M059J (cell line): ENCODE measurements at places on chromosomes 3 and 15.

DNA sequence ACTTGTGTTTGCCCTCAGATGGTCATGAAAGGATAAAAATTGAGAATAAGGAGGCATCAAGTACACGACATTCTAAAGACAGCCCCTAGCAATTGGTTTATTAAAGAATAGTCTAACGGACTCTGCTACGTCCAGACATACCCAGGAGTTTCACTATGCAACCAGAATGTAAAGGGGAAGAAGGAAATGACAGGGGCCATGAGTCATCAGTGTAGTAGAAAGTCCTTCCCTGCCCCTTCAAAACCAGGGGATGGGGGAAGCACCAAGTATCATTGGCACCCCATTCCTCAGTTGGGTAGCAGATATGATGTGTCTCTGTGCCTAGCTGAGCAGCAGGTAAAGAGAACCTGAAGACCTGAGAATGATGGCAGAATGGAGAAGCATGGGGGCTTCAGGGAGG, 367.4 kb downstream of the IL20RB start:
- DNase-seq: no peak

- no peak for DNase-seq
These were observed 255.6 kb upstream of the LMCD1 start for GRCh38 chr3:8246070-8246469.

GRCh38 chr15:22811640-22812039, 25.2 kb downstream of the NIPA1 start:
- DNase-seq: peak; percentile 45

GRCh38 chr15:36050899-36051298, 504.9 kb upstream of the DPH6 start:
- DNase-seq: no peak

DNA sequence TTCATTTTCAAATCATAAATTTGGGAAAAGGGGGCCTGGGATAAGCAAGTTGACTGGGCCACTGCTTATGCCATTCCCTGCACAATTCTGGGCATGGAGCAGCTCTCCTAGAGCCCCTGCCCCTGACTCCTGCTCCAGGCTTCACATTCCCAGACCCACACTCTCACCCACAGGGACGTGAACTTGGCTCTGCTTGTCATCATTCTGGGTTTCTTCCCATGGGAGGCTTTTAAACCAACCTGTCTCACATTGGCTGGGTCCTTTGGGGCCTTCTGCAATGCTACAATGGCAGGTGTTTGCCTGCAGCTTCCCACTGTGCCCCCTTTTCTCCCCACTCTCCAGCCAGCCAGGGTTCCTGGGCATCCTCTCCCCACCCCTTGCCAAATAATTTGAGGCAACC, 49.1 kb downstream of the CYP19A1 start:
- no peak for DNase-seq

DNA sequence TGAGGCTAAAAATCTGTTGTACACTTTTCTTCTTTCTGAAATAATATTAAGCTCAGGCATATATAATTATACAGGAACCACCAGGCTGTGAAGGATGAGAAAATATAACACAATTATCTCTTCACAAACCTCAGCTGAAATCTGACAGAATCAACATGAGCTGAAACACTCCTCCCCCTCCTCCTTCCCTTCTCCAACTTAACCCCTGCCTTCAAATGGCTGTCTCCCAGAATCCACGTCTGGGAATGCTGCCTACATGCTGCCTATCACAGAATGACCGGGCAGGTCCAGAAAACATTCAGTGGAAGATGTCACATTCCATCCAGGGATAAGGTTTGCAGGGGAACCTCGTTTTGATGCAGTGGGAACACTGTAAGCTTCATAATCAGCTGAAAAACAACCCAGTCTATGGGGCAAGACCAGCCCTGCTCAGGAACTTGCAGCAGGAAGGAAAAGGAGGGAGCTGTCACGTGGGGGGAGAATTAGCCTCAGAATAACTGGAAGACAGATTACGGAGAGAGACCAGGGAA, 44.0 kb upstream of the SEMA6D start:
- no peak for DNase-seq

- peak; percentile 5 for DNase-seq
These were observed 422.2 kb downstream of the GBE1 start for GRCh38 chr3:81339040-81339845.

DNA sequence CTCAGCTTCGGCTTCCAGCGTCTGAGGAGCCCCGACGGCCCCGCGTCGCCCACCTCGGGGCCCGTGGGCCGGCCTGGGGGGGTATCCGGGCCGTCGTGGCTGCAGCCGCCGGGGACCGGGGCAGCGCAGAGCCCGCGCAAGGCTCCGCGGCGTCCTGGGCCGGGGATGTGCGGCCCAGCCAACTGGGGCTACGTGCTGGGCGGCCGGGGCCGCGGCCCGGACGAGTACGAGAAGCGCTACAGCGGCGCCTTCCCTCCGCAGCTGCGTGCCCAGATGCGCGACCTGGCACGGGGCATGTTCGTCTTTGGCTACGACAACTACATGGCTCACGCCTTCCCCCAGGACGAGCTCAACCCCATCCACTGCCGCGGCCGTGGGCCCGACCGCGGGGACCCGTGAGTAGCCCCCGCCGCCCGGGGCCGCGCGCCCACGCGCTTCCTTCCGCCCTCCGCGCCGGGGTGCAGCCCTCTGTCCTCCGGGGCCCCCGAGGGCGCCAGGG, 462 bp downstream of the EDEM1 start:
- DNase-seq: peak; percentile 30

DNA sequence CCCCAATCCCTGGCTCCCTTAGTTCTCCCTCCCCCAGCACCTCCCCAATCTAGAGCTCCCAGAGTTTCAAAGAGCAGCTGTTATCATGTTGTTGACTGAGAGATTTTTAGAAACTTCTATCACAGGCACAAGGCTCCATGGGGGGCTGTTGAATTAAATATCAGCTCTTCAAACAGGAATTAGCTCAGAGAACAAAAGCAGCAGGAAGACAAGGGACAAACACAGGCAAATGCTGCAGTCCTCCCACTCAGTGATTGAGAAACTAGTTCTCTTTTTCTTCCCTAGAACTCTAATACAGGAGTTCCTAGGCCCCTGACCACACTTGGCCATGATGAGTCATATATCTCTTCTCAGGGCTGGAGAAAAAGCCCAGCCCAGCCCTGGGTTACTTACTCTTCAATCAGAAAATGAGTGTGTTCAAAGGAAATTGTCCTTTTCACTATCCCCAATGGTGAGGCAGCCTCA, 262.1 kb downstream of the IGSF11 start:
- peak; percentile 73 for DNase-seq

GRCh38 chr15:42495361-42496212, at the start of gene SNAP23:
SNAP23 (plus strand) TSS chr15:42495634; CDS start chr15:42511847, 16,213 bp downstream.
- peak; percentile 96 for DNase-seq

- DNase-seq: no peak
These were observed 58.8 kb downstream of the ASB7 start for GRCh38 chr15:100661156-100661555.

GRCh38 chr3:42511736-42512135, 9.3 kb downstream of the VIPR1 start:
- no peak for DNase-seq

- DNase-seq: no peak
These were observed 80.8 kb downstream of the OPA1 start for GRCh38 chr3:193673845-193674244.

DNA sequence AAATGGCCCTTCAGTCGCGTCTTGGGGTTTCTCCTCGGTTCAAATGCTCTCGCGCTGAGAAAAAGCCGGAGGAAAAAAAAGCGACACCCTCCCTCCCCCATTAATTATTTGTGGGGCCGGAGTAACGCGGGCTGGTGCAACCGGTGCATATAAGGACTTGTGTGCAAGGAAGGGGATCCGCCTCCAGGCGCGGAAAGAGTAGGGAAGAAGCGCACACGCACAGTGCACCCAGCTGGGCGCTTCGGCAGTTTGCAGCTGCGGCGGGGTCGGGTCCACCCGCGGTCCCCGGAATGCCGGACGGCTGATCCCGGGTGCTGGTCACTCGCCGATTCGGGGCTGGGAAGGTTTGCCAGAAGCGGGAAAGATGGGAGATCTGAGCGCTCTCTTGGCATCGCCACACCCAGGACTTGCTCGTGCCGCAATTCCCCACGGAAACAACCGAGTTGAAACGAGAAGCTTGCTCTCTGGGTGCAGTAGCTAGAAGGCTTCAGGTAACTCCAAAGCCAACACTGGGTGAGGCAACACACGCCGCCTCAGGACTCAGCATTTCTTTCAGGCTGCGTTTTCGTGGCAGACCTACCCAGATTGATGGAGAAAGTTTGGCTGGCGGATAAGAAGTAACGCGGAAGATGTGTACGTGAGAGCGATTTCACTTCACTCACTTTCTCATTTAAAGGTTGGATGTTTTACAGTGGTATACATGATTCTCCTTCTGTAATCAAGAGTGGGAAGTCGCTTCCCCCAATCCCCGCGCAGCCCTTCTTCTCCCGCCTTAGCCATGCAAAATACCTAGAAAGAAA, 720 bp upstream of the TNIK start:
- DNase-seq: peak; percentile 88

DNA sequence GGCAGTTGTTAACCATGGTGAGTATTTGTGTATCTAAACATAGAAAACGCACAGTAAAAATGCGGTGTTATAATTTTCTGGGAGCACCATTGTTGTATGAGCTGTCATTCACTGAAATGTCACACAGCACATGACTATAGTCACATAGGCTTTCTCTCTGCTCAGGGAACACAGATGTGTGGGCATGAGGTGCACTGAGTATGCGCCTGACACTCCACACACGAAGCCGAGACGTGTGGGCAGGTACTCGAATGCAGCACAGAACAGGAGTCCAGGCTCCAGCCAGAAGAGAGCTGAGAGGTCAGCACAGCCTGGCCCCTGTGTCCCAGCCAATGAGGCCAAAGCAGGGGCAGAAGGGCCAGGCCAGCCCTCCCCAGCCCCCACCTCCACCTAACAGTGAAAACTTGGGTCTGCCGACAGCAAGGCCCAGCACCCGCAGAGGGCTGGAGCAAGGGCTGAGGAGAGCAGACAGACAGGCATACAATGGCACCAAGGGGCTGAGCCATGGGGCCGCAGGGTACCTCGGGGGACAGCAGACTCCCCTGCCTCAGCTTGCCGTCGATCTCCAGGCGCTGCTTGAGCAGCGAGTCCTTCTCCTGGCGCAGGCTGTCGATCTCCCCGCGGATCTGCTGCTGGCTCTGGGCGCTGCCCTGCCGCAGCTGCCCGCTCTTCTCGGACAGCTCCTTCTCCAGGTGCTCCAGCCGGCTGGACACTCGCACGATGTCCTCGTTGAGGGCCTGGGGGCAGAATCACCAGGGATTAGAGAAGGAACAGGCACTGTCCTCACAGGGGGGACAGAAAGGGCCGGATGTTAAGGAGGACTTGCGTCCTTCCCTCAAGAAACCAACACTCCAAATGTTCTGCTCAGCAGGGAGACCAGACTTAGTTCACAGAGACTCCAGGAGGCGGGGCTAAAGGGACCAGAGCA, 24.0 kb downstream of the KIF7 start:
- DNase-seq: peak; percentile 24

GRCh38 chr15:53559364-53560277, 199.8 kb downstream of the WDR72 start:
- DNase-seq: no peak

- peak; percentile 50 for DNase-seq
These were observed 171.4 kb upstream of the ALCAM start for GRCh38 chr3:105195260-105195659.

GRCh38 chr3:141019244-141019643, 31.9 kb upstream of the SPSB4 start:
- no peak for DNase-seq

GRCh38 chr3:194443901-194444300, 42.9 kb downstream of the ATP13A3 start:
- DNase-seq: no peak

GRCh38 chr3:81965696-81966095, 204.3 kb upstream of the GBE1 start:
- DNase-seq: no peak

GRCh38 chr3:170705131-170705530, 119.3 kb upstream of the SLC7A14 start:
- no peak for DNase-seq

GRCh38 chr3:177065285-177066033, 131.8 kb downstream of the TBL1XR1 start:
- DNase-seq: no peak
